ENCODE measurements at places on chromosomes 12 and 14. TPM values are rescaled to one million over a fixed set of nuclear protein-coding genes. Genes with fewer than 3 reads are reported as not detected.

Gene RAD9B
- polyA plus RNA-seq = not detected

Gene TRHDE
- 1.5 TPM for polyA plus RNA-seq

Gene PPP4R3A
- 45.8 TPM for polyA plus RNA-seq

Gene ABCC9
- polyA plus RNA-seq = 0.02 TPM

Gene VSX2
- polyA plus RNA-seq = 0.35 TPM

Gene SDS
- not detected for polyA plus RNA-seq

Gene TMEM229B
- 0.42 TPM for polyA plus RNA-seq

Gene NTN4
- 0.89 TPM for polyA plus RNA-seq

Gene PZP
- polyA plus RNA-seq = 0.92 TPM

Gene PAX9
- 0.37 TPM for polyA plus RNA-seq

Gene MFAP5
- polyA plus RNA-seq = 1.2 TPM

Gene CAPZA3
- not detected for polyA plus RNA-seq

Gene TESPA1
- polyA plus RNA-seq = 0.34 TPM

Gene FOXN4
- 0.43 TPM for polyA plus RNA-seq

Gene IL22
- not detected for polyA plus RNA-seq

Gene SVOP
- polyA plus RNA-seq = not detected

Gene INSM2
- not detected for polyA plus RNA-seq

Gene CLEC1B
- polyA plus RNA-seq = not detected

Gene TAS2R10
- polyA plus RNA-seq = 0.57 TPM

Gene KIF5A
- polyA plus RNA-seq = 11.1 TPM

Gene SOX5
- polyA plus RNA-seq = 1.0 TPM

Gene STAT6
- 11.0 TPM for polyA plus RNA-seq

Gene NEUROD4
- 0.05 TPM for polyA plus RNA-seq

Gene TCL1B
- 4.7 TPM for polyA plus RNA-seq

Gene RECQL
- polyA plus RNA-seq = 17.4 TPM

Gene NPFF
- 0.71 TPM for polyA plus RNA-seq

Gene NGB
- polyA plus RNA-seq = 0.21 TPM

Gene NRXN3
- polyA plus RNA-seq = 1.2 TPM

Gene KRT75
- polyA plus RNA-seq = not detected

Gene TAS2R9
- polyA plus RNA-seq = not detected

Gene RD3L
- not detected for polyA plus RNA-seq

Gene FAM222A
- 0.85 TPM for polyA plus RNA-seq

Gene RTN1
- polyA plus RNA-seq = 4.2 TPM

Gene FAIM2
- polyA plus RNA-seq = 0.61 TPM

Gene CCDC175
- polyA plus RNA-seq = 0.42 TPM

Gene BDKRB2
- 0.21 TPM for polyA plus RNA-seq

Gene P2RX2
- 2.3 TPM for polyA plus RNA-seq

Gene CCDC196
- polyA plus RNA-seq = not detected

Gene RDH16
- 0.28 TPM for polyA plus RNA-seq

Gene MMP17
- polyA plus RNA-seq = 16.9 TPM

Gene TAS2R7
- not detected for polyA plus RNA-seq

Gene PELI2
- 8.0 TPM for polyA plus RNA-seq

Gene CYP27B1
- polyA plus RNA-seq = 1.1 TPM

Gene CTSG
- polyA plus RNA-seq = not detected

Gene PLXNC1
- polyA plus RNA-seq = 1.4 TPM

Gene PMEL
- polyA plus RNA-seq = 64.5 TPM

Gene GLT8D2
- 3.2 TPM for polyA plus RNA-seq

Gene DIO3
- polyA plus RNA-seq = 0.10 TPM

Gene PIP4K2C
- polyA plus RNA-seq = 10.5 TPM

Gene SLC5A8
- 0.10 TPM for polyA plus RNA-seq

Gene BIN2
- polyA plus RNA-seq = not detected

Gene DACT1
- 5.7 TPM for polyA plus RNA-seq

Data from GM23338 (cell line).